CD8-positive, alpha-beta memory T cell (primary cell): ENCODE measurements at places on chromosomes 12 and 14.
A peak's percentile ranks its signal among the peaks of the same experiment; 100 is the strongest.

- no peak for DNase-seq
These were observed 6.7 kb upstream of the FZD10 start for GRCh38 chr12:130155416-130156073.

DNA sequence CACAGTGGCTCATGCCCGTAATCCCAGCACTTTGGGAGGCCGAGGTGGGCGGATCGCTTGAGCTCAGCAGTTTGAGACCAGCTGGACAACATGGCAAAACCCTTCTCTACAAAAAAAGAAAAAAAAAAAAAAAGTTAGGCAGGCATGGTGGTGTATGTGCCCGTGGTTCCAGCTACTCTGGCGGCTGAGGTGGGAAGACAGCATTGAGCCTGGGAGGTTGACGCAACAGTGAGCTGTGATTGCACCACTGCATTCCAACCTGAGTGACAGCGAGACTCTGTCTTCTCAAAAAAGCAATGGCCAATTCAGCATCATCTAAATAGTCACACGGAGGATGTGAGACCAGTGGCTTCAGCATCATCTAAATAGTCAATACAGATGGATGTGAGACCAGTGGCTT lies 10.4 kb upstream of the SAMD4A start:
- DNase-seq, result no peak

DNA sequence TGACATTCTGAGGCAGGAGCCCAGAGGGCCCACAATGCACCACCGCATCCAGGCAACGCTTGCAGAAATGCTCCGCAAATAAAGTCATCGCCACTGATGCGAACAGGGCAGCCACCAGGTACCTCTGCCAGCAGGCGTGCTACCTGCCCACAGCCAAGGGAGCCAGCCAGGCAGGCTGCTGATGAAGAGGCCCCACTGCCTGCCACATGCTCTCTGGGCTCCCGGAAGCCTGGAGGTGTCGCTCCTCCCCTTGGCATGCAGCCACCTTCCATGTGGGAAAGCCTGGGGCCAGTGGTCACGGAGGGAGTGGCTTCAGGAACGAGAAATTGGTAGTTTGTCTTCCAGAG lies 14.7 kb downstream of the GPR132 start:
- DNase-seq, result no peak

DNA sequence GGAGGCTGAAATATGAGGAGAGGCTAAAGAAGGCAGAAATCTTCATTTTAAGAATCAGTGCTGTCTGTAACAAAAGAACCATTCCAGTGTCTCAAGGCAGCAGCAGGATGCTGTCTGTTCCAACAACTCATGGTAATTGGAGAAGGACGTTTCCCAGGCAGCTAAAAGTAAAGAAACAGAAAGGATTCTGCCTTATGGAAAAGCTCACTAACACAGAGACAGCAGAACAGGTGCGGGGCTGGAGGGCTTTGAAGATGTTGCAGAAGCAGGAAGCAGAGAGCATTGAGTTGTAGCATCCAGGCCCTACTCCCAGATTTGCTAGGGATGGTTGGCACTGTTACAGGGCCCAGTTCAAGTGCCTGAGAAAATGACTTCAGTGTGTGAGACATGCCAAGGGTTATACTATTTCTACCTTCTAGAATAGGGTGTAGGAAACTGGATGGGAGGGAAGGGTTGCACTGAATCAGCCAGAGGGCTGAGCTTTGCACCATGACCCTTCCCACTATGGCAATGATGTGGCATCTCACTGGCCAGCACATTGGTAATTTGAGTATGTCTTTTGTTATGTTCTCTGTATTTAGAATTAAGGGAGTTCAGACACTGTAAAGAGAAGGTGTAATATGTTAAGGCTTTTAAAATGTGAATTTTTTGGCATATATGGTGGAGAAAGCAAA lies 160.0 kb upstream of the FBXO33 start:
- DNase-seq, result no peak

GRCh38 chr12:76590131-76590530 lies 30.6 kb upstream of the OSBPL8 start:
- no peak for DNase-seq

DNA sequence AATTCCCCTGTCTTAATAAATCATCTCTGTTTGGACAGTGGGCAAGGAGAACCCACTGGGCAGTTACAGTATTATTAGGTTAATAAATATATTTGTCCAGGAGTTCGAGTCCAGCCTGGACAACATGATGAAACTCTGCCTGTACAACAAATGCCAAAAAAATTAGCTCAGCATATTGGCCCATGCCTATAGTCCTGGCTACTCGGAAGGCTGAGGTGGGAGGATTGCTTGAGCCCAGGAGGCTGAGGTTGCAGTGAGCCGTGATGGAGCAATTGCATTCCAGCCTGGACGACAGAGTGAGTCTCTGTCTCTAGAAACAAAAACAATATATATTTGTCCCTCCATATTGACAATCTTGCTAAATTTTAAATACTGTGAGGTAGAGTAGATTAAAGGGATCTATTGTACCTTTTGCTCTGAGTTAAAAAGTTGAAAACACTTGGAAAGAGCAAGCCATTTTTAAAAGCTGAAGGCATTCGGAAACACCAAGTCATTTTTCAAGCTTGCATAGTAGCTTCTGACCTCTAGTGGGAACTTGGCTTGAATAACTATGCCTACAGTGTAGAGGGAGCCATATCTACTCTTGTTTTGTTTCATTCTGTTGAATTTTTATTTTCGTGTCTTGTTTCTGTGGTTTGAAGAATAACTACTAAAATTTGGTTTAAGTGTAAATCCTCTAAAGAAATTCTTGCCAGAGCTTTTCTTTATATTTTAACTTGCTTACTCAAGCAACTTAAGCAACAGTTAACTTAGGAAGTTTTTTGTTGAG lies 14.6 kb upstream of the EEA1 start:
- DNase-seq, result no peak

- no peak for DNase-seq
These were observed 56.5 kb downstream of the GTF2A1 start for GRCh38 chr14:81164167-81164774.

DNA sequence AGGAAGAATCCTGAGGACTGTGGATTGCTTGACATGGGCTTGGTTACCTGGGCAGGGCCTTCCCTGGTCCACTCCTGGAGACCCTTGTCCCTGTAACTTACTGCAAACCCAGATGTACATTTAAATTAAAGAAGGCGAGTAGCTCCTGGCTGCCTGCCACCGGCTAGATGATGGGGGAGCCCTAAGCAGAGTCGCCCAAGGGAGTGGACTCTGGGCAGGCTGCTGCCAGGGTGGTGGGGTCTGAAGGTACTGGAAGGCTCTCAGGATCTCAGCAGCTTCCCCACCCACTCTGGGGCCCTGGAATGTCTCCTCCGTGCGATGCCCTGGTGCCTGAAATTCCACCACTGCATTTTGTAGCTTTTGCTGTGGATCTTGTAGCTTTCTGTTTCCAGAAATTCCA lies 74.7 kb downstream of the FBXL14 start:
- DNase-seq, result no peak

- DNase-seq, result no peak
These were observed 49.9 kb downstream of the ITPR2 start for GRCh38 chr12:26783131-26783526.

GRCh38 chr12:54376596-54376995 lies 7.9 kb downstream of the ZNF385A start:
- no peak for DNase-seq

GRCh38 chr12:53495903-53496751 lies 3.1 kb downstream of the MAP3K12 start:
- no peak for DNase-seq

DNA sequence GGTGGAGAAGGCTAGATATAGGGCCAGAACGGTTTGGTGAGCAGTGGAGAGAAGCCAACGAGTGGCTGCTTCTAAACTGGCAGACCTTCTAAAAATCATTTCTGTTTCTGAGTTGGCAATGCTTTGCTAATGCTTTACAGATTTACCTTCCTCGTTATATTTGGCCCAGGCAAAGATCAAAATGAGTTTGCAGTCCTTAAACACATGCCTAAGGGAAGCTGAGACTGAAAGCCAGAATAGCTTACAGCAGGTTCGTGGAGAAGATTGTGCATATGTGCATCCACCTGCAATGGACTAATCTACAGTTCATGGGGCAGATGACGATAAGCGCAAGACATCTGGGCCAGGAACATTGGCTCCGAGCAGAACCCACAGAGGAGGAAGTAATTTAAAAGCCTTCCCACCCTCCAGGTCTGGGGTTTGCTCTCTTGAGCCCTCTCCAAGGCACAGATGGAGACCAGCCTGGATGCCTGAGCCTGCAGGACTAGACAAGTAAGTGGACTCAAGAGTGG lies 99.4 kb downstream of the NINJ2 start:
- no peak for DNase-seq

- DNase-seq, result no peak
These were observed 52.0 kb downstream of the ARHGAP5 start for GRCh38 chr14:32129124-32129523.

- no peak for DNase-seq
These were observed 490.7 kb downstream of the EGLN3 start for GRCh38 chr14:33460164-33460563.

- DNase-seq, result no peak
These were observed 754 bp downstream of the ACSS3 start for GRCh38 chr12:81078469-81079196.

GRCh38 chr14:64997108-64997794 lies 10.6 kb downstream of the FNTB start:
- DNase-seq, result no peak

- peak; percentile 32 for DNase-seq
These were observed 80.4 kb upstream of the KCNA1 start for GRCh38 chr12:4829161-4829792.

DNA sequence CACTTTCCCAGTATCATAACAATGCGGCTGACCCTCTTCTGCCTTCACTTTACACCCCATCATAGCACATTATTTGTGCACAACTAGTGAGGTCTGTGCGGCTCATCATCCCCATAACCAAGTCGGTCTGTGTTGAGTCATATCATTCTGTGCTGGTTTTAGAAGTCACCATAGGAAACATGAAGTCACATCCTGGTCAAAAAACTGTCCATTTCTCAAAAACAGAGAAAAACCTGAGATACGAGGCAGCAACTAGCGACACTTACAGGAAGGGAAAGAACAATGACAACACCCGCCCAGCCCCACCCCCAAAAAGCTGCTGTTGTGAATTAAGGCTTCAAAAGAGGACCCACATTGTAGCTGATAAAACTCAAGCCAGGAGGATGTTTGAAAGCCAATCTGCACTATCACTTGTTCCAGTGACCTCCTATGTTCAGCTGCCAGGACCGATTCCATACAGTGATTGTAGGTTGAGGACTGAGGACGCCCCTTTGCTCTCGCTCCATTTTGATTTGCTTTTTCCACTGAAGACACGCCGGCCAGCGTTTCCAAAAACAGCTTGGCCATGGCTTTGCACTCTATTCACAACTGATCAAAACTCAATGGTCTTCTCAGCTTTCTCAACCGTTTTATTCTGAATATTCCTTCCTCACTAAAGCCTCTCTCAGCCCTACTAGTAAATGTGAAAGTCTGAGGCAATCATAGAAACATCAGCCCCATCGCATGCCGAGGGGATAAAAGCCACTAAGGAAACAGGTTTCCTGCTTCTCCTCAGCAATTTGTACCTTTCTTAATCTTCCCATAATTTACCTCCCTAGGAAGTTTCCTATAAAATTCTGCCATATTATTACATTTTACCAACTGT lies 87.5 kb downstream of the DUSP16 start:
- peak; percentile 74 for DNase-seq

DNA sequence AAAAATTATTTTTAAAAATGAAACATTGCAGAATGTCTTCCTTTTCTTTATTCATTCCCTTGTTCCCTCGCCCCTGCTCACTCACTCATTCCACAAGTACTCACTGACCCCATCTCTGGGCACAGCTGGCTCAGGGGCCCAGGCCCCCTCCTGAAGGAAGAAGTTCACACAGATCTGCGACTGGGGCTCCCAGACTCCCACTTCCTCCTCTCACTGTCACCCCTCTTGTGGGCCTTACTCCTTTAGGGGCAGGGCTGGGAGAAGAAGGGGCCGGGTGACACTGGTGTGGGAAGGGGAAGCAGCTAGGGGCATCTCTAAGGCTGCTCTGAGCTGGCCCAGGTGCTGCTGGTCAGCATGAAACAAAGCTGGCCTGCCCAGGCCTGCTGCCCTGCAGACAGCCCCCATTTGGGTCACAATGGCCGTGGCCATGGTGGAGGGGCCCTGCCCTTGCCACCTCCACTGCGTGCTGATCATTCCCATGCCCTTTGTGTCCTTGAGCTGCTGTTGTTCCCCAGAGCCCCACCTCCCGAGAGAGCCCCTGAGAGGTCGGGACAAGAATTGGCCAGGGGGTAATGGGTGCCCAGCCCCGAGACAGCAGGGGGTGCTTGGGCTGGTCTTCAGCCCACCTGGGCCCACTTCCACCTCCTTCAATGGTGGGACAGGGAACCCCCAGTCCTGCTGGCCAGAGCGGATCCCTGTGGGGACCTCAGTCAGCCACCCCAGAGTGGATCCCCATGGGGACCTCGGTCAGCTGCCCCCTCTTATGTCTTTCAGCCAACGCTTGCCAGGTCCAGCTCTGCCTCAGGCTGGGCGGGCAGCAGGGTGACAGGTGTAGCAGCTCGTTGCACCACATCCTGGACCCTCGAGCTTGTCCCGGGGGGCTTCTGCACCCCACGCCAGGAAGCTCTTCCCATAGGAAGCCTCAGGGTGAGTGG lies 212.4 kb upstream of the C14orf180 start:
- DNase-seq, result no peak

GRCh38 chr14:52735921-52736489 lies 6.0 kb downstream of the STYX start:
- no peak for DNase-seq

- no peak for DNase-seq
These were observed 10.8 kb downstream of the TMEM52B start for GRCh38 chr12:10189653-10190052.

GRCh38 chr14:81273521-81273920 lies 52.8 kb upstream of the GTF2A1 start:
- DNase-seq, result no peak

DNA sequence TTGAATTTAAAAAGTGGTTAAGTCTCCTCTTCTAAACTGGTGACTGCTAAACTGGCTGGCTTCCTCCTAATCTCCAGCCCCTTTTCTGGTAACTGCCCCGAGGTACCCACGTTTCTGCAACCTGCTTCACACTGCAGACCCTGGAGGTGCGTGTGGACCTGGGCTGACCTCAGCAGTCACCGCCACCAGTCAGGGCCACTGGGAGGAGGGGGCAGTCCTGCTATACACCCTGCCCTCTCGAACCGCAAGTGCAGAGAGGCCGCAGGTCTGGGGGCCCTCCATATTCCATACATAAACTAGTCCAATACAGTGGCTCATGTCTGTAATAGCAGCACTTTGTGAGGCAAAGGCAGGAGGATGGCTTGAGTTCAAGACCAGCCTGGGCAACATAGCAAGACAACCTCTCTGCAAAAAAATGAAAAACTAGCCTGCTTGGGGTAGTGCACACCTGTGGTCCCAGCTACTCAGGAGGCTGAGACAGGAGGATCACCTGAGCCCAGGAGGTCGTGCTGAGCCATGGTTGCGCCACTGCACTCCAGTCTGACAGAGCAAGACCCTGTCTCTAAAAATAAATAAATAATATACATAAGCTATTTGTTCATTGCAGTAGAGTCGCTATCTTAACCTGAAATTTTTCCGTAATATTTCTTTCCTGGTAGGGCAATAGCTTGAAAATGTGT lies 25.6 kb downstream of the VPS37B start:
- no peak for DNase-seq

DNA sequence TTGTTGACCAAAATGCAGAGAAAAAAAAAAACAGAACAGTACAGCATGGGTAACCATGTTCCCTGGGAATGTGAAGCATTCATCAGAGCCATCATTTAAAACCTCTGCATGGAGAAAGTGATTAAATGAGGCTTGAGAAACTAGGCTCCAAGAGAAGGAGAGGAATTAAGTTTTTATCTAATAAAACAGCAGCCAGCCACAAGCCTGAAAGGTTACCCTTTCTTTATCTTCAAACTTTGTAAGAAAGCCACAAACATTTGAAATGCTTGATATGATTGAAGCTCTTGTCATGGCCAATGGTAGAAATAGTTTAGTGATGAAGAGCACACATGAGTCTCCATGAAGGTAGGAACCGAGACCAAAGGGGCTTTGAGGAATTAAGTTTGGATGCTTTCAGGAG lies 144.9 kb upstream of the SYT1 start:
- no peak for DNase-seq
